Activated CD4-positive, alpha-beta memory T cell treated with anti-CD3 and anti-CD28 coated beads for 36 hours (primary cell): ENCODE measurements at places on chromosomes 12 and 14.

GRCh38 chr12:42475106-42475505, 114.4 kb downstream of the PRICKLE1 start:
- no peak for DNase-seq

DNA sequence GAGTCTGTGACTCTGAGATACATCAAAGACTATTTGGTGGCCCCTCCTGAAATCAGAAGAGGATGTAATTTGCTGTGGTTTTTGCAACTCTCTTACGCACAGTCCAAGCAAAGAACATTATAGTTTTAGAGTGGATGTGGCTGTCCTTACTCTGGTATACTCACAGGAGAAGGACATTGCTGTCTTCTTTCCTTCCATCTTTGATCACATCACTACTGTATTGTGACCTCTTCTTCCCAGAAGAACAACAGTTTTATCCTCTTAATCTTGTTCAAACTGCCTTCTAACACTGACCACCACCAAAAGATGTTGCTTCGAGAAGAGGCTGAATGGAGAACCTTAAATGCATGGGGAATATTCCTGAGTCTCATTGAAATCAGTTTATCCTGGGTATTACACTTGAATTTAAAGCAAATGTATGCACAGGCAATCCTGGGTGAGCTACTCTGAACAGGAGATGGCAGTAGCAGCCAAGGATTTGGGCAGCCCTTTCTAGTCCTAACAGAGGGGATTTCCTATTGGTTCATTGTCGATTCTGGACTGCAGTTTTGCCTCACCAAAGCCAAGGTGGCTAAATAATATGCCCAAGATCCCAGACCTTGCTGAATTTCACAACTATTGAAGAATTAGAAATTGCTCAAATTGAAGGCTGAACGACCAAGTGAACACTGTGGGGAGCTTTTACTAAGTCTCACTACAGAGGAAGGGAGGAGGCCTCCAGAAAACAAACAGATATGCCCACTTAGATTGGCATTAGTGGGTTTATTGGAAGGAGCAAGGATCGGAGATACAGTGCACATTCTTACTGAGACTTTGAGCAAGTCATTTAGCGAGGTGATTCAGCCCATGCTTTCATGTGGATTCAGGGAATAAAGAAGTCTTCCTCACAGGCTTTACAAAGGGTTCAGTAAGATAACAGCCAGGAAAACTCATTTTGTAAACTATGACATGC, 282.8 kb downstream of the PAWR start:
- DNase-seq: peak; percentile 15

GRCh38 chr14:61003571-61003970, 22.5 kb downstream of the SLC38A6 start:
- no peak for DNase-seq

DNA sequence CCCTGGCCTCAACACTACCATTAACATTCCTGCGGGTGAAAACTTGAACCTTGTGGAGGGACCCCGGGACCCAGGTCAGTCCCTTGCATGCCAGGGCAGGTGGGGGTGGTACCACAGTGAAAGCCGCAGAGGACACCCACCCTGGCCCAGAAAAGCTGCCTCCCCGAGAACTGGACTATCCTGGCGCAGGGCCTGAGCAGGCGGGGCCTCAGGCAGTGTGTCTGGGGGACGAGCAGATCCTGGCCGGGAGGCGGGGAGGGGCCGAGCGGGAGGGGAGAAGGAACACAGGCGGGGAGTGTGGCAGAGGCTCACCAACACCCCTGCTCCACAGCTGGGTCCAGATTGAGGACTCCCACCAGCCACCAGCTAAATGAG, 10.0 kb downstream of the AHNAK2 start:
- DNase-seq: no peak

DNA sequence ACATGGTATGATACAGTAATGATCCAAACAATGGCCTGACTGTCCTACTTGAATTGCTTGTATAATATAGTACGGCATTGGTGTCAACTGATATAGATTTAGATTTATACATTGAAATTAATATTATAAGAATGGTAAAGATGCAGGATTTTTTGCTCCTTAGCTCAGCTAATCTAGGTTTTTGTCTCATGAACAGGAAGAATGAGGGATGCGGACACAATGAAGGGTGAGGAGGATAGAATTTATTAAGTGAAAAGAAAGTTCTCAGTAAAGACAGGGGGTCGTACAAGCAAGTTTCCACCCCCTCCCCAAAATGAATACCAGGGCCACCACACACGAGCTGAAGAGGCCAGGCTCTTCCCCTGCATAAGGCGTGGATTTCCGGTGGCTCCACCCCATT, 96.1 kb downstream of the KCNA5 start:
- DNase-seq: no peak

- no peak for DNase-seq
These were observed 28.2 kb downstream of the TSPAN19 start for GRCh38 chr12:85007836-85008235.

- DNase-seq: no peak
These were observed 10.6 kb downstream of the IL22 start for GRCh38 chr12:68242777-68243176.

- no peak for DNase-seq
These were observed 181.1 kb upstream of the HIF1A start for GRCh38 chr14:61513986-61514830.

- no peak for DNase-seq
These were observed 129.9 kb downstream of the CPNE8 start for GRCh38 chr12:38775457-38775856.
